ENCODE measurements at places on chromosomes 3 and 15. TPM values are rescaled to one million over a fixed set of nuclear protein-coding genes. Genes with fewer than 3 reads are reported as not detected.

- no peak for DNase-seq
Measured at GRCh38 chr15:88108991-88109390, 147.5 kb downstream of the NTRK3 start.

Gene ISLR
- 2.6 TPM for total RNA-seq

Gene TMCO5A
- total RNA-seq, result not detected

Gene PCOLCE2
- total RNA-seq, result 3.5 TPM

DNA sequence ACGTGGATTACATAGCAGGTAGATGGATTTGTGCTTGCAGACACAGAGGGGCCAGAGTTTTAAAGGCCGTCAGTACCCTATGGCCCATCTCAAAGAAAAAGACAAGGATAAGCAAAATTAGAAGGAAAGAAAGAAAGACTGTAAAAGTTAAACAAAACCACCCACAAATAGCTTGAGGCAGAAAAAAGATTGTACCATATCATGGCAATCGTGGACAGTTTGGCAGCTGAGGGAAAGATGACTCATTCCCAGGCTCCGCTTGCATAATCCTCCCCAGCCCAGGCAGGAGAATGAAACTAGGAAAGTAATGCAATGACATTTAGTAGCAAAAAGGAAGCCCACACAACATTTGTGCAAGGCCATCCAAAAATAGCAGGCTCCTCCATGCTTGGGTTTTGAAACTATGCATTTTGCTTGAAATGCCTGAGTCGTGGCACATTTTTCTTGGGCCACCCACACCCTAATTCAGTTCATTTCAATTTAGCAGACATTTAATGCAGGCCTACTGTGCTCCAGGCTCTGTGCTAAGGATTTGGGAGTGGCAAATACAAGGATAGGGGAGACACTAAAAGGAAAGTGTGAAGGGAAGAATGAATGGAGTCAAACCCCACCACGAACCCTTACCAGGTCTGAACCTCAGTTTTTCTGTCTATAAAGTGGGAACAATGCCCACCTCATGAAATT, 40.9 kb upstream of the SMAD3 start:
- peak; percentile 83 for DNase-seq

Gene SCN11A
- total RNA-seq, result 0.05 TPM

GRCh38 chr3:102718651-102719050, 283.8 kb downstream of the ZPLD1 start:
- DNase-seq, result no peak

- no peak for DNase-seq
Measured at GRCh38 chr15:51155016-51155580, 60.4 kb upstream of the TNFAIP8L3 start.

Gene FOXB1
- total RNA-seq, result not detected

Gene MAPKBP1
- 7.9 TPM for total RNA-seq

Gene ERICH6
- total RNA-seq, result not detected

Gene DAZL
- total RNA-seq, result not detected

DNA sequence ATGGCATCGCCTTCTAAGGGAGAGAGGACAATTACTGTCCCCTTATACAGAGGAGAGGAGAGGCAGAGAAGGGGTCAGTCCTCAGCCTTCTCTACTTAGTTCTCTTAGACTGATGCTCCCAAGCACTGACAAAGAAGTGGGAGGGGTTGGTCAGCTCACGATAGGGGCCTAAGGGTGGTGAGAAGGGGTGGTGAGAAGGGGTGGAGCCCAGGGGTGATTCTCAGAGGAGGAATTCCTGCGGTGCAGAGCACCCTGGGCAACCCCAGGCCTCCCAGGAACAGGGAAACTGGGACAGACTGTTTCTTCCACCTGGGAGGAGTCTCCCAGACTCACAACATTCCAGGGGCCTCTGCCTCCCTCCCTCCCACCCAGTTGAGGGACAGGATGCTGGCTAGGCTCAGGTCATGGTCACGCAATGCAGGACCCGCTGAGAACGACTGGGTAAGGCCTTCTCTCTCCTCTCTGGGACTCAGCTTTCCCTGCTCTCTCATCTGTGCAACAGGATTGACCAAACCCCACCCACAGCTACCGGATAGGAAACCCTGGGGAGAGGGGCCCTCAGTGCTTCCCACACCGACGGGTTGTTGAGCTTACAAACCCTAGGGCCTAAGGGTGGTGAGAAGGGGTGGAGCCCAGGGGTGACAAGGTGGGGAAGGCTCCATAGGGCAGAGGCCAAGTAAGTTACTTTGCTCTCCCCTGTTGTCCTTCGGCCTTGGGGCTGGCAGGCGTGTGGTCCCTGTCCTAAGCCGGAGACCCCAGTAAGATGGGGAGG, 1.5 kb downstream of the TPRA1 start:
- DNase-seq, result no peak
